Effector memory CD4-positive, alpha-beta T cell (primary cell): ENCODE measurements at places on chromosomes 7 and 10.

DNA sequence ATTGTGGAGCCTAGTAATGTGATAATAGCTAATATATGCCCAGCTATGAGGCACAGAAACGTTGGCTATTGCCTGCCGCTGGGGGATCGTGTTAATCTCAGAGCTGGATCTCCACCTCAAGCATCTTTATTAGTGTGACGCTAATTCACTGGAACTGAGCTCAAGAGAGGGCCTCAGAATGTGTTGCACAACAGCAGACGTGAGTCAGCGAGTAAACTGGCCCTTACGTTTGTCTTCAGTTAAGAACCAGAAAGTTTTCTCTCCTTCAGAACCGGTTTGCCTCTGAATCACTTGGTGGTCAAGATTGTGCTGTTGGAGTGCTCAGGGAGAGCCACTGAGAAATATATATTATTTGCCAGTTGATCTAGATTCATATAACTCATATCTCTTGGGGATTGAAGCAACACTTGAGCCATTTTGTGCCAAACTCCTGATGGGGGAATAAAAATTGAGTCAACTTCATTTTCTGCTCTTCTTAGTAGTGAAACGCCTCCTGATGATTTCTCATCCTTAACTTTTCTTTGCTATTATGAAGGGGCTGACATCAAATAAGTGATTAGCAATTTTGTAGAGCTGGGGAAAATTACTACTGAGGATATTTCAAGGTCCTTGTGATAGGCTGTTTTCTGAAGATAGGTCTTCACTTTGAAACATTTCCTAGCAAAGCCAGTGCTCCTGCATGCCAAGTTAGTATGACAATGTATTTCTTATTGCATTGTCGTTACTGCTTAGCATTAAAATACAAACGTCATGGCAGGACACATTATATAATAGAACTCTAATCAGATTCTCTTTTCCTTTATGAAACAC lies 22.3 kb downstream of the BZW2 start:
- DNase-seq: no peak

- no peak for DNase-seq
These were observed 62.5 kb upstream of the AKR1E2 start for GRCh38 chr10:4763513-4763912.

GRCh38 chr10:118783776-118784545 lies 29.2 kb upstream of the CACUL1 start:
- no peak for DNase-seq

- DNase-seq: no peak
These were observed 206.5 kb upstream of the PRKCQ start for GRCh38 chr10:6786579-6787031.

GRCh38 chr10:17041626-17042520 lies 87.7 kb downstream of the CUBN start:
- no peak for DNase-seq

- no peak for DNase-seq
These were observed 40.6 kb downstream of the TMEM60 start for GRCh38 chr7:77757589-77757988.

GRCh38 chr10:110471566-110472139 lies 26.1 kb upstream of the DUSP5 start:
- no peak for DNase-seq
